ENCODE measurements at places on chromosomes 16 and 17.

DNA sequence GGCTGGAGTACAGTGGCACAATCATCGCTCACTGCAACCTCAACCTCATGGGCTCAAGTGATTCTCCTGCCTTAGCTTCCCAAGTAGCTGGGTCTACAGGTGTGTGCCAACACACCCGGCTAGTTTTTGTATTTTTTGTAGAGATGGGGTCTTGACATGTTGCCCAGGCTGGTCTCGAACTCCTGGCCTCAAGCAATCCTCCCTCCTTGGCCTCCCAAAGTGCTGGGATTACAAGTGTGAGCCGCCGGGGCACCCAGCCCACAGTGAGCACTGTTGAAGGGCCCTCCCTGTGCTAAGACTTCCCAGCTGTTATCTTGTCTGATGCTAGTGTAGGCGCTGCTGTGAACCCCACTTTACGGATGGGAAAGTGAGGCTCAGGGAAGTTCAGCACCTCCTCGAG, 8.0 kb downstream of the CASKIN1 start:
- DNase-seq = no peak

DNA sequence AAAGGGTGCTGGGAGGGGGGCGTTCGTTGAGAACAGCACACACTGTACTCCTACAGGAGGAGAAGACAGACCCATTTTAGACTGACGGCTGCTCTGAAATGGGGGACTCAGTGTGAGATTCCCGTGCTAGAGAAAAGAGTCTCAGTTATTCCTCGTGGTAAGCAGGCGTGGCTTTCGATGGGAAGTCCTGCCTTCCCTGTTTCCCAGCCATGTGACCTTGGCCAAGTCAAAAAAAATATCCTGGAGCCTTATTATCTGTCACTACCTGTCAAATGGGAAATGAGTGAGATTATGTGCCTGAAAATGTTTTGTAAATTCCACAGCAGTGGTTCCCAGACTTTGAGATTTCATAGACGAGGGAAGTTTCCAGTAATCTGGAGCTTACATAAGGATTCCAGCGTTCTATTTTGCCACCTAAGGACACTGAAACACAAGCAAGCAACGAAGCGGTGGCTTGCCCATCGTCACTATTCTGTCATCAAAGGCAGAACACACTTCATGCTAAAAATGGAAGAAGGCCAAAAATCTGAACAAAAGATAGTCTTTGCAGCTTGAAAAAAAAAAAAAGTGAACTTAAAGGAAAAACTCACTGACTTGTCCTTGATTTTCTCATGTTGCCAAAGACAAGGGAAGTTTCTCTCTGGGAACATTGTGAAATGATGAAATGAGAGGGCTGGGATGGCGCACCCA, 253.4 kb upstream of the RPL38 start:
- no peak for DNase-seq

DNA sequence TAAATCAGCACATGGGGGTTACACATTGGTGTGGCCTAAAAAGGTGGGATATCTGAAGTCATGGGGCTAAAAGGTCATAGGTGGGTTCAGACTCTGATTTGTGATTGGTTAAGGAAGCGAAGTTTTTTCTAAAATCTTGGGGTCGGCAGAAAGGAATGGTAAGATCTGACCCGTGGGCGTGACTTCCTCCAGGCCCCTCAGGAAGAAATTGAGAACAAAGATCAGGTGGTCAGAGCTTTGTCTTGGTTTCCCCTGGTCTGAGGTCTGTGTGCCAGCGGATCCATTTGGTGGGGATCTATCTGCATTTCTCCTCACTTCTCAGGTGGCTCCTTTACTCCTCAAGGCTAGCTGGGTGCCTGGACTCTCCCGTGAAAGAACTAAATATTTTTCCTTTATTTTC, 302.8 kb downstream of the ABCC12 start:
- DNase-seq = no peak

DNA sequence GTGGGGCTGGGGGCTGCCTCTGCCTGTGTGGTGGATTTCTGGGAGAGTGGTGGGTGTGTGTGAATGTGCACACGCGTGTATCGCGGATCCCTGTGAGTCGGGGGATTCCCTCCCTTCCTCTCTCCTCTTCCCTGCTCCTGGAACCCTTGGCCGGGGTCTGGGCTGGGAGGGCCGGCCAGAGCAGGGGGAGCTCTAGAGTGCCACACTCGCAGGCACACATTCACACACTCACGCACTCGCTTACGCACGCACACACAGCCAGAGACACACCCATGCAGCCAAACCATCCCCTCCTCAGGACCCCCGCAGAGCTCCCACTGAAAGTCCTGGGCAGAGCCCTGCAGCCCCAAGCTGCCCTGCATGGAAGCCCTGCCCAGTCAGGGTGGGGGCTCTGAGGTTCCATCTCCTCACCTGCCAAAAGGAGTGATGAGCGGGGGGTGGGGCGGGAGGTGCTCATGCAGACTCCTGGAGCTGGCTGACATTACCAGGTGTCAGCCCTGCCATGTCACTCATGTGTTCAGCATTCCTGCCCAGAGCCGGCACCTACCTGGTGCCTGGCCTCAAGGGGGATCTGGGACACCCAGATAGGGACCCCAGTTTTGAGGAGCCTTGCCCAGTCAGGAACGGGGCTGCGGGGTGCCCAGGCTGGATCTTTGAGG, 1.9 kb downstream of the NECAB2 start:
- DNase-seq = no peak

DNA sequence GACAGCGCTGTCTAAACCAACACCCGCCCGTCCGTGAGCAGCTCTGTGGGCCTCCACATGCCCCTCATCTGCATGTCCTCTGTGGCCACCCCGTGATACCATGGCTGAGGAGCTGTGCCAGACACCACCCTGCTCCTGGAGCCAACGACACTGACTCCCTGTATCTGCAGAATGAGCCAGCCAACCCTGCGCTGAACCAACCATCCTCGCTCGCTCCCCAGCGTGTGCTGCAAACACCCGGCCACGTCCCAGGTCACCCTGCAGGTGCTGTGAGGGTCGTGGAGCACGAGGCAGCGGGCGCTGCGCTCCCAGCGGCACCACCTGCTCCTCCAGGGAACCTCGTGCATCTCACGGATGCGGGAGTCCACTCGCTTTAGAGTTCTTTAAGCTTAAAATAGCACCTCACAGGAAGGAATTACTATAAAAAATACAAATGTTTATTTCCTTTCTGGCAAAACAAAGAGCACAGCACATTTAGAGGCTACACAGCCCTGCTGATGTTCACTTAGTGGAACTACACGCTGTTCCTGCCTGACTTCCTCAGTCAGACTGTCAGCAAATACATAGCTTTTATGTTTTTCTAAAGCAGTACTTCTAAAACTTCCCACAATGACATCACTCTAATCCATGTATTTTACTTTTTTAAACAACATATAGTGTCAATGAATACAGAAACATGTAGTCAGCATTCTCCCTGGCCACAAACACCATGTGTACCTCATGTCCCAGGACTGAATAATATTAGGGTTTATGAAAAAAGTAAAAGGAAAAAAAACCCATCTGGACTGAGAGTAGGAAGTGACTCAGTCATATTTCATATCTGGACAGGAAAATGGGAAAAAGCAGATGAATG, 43.5 kb downstream of the MAP1LC3B start:
- DNase-seq = no peak

DNA sequence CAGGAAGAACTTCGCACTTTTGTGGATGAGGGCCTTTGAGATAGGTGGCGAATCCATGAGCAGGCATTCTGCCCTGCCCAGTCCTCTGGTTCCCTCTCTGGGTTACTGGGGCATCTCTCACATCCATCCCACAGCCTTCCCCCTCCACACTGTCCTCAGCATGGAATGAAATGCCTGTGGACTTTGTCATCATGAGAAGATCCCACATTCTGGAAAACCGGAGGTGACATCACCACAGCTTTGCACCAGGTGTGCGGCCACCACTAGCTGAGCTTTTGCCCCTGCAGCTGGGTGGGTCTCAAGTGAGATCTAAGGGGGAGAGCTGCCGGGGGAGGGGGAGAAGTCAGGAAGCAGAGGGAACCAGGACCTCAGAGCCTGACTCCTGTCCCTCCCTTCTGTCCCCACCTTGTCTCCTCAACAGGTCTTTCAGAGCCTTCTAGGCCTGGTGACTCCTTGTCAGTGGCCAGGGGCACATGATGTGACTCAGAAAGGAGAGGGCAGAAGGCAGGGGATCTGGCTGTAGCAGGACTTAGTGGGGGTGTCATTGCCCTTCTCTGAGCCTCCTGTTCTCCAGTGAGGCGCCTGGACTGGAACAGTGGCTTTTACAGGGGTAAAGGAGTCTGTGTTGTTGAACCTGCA, 40.0 kb upstream of the DLX4 start:
- no peak for DNase-seq

- DNase-seq = peak; percentile 82
These were observed at the start of gene MRPS34 for GRCh38 chr16:1772908-1773702. Gene MRPS34 (minus strand): TSS chr16:1773134. CDS start chr16:1773119, 15 bp downstream.

GRCh38 chr16:86577314-86577971, 906 bp upstream of the FOXL1 start:
- DNase-seq = no peak

GRCh38 chr16:85858984-85859817, 39.8 kb upstream of the IRF8 start:
- no peak for DNase-seq

Measured in renal cortex interstitium (tissue), 15 donors.